ENCODE measurements at places on chromosomes 7 and 10.
A peak's percentile ranks its signal among the peaks of the same experiment; 100 is the strongest.

DNA sequence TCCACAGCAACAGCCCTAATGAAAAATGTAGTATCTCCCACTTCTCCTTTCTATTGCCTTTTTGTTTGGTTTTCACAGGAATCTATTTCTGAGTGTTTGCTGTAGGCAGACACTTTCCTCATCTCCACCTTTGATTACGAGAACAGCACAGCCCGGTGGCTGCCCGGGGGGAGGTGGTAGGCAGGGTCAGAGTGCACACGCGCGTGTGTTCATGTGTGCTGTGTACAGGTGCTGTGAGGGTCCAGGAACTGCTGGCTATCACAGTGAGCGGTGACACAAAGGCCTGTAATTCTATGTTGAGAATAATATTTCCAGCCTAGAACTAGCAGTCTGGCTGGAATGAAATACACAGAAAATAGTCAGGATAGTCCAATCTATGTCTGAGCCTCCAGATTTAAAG is 212.8 kb downstream of the ADARB2 start:
- no peak for DNase-seq

- no peak for DNase-seq
These were observed 157.4 kb downstream of the ST7 start for GRCh38 chr7:117110480-117111315.

DNA sequence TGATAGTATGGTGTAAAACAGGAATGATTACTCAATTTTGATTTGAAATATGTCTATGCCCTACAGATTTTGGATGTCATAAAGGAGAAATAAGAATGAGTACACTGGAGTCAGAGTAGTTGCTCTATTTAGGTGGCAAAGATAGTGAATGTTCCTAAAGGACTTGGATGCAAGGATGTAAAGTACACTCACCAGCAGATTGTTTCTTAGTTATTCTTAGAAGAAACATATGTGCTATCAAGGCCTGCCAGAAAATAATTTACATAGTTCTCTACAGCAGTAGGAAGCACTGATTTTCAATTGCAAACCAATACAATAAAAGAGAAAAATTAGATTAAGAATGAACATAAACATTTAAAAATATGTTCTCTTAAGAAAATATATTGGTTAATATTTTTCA is 259.4 kb downstream of the PPP1R3A start:
- no peak for DNase-seq

GRCh38 chr10:84391326-84391725 is 62.9 kb downstream of the CCSER2 start:
- DNase-seq = no peak

DNA sequence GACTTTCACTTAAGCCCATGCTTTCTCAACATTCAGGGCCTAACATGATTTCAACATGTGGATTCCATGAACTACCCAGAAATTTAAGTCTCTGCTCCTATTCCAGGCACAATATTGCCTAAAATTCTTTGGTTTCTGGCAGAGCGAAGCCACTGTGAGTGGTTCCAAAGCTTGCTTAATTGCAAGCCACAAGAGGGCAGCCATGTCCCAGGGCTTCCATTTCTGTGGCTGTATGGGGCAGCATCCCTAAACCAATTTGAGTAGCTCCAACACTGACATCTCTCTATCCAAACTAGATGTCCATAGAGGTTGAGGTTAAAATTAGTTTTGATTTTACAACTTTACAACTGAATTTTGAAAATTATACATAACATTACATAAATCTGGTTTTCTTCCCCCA is 56.3 kb upstream of the MDFIC start:
- peak; percentile 43 for DNase-seq

DNA sequence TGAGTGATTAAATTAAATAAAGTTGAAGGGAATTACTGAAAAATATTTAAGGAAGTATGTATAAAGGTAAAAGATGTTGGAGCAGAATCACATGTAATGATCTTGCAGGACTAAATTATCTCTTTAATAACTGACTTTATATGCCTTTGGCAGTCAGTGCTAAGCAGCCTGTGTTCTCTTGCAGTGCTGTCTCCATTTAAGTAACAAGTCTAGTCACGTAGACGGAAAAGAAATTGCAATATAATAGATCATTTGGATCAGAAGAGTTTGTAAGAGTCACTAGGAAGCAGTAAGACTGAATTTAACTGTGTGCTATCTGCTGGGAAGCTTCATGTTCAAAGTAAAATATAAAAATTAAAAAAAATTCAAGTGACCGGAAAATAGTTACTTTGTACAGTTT is 21.4 kb downstream of the BZW2 start:
- no peak for DNase-seq

DNA sequence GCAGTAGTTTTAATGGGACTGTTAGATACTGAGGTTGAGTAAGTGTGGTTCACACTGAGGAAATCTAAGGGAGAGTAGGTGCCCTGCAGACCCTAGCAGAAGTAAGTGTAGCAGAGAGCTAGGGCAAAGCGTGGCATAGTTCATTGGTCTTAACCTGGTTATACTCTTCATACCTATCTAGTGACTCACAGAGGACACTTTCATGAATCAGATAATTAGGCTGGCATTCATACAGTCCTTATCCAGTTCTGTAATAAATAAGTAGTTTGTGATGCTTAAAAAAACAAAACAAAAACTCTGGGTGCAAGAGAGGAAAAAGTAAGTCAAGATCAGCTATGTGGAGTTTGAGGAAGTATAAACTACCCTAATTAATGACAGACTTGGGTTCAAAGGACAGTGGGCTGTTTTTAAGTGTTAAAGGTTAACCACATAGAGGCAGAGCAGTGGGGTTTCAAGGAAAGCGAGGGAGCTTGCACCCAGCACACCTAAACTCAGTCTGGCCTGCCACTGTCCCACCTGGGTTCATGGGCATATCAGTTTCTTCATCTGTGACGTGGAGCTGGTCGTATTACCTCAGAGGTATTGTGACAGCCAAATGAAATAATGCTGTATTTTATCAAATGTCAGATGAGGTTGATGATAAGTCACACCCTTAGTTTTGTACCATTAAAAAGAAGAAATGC is 27.1 kb downstream of the LMTK2 start:
- no peak for DNase-seq

DNA sequence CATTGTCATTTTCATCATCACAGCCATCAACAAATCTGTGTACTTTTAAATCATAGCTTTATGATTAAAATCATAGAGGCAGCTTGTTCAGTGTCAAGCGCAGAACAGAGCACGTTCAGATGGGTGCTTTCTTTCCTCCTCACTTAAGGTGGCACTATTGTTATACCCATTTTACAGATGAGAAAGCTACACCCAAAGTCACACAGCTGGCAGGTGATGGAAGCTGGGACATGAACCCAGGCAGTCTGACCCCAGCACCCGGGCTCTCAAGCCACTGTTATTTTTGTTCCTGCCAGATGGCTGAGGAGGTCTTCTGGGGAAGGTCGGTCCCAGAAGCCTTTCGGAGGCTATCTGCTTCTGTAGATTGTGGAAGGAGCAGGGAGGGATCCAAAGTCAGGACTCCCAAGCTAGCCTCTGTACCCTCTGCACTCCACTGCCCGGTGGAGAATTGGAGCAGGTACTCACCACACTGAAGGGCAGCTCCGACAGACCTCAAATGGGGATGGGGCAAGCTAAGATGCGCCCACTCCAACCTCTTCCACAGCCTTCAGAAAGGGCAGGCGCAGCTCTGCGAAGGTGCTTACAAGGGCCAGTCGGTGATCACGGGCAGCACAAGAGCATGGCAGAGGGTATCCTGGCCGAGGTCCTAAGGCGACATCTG is 610 bp downstream of the AVPI1 start:
- no peak for DNase-seq

DNA sequence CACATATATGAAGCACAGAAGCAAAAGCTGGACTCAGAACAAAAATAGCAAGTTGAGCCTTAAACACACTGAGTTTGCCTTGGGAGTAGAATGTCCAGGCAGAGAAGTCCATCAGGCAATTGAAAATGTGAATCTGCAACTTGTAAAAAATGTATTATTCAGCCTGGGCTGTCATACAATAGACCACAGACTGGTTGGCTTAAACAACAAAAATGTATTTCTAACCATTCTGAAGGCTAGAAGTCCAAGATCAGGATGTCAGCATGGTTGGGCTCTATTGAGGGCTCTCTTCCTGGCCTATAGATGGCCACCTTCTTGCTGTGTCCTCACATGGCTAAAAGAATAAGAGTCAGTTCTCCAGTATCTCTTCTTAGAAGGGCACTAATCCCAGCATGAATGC is 76.5 kb upstream of the CAPZA2 start:
- no peak for DNase-seq

- DNase-seq = no peak
These were observed 51.2 kb downstream of the OTUD1 start for GRCh38 chr10:23490115-23490514.

DNA sequence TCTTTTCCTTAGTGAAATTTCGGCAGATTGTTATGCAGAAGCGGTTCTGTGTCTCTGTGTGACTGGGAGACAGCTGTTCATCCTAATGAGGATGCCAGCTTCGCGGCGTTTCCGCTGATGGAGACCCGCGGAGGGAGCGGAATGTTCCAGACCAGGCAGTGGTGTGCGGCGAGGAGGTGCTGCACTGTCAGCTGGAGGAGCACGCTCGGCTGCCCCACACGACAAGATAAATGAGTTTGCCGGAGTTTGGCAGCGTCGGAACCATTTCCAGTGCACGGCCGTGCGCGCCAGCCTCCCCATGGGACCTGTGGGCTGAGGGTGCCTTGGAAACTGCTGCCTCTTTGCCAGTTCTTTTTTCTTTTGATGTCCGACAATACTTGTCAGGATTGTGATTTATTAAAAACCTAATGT is 64.6 kb downstream of the WDR37 start:
- no peak for DNase-seq

DNA sequence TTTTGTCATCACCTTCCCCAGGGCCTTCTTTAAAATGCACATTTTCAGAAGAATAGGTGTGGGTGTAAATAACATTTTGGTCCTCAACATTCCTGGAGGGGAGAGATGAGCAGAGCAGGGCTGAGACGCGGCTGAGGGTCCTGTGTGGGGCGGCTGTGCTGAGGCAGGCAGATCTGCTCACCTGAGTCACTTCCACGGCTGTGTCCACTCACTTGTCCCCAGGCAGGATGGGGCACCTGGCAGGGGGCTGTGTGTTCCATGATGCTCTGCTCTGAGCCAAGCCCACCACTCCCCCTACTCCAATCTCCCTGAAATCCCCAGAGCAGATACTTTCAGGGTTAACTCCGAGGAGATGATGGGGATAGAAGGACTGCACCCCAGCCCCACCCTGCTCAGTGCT is 93.8 kb downstream of the GLRX3 start:
- DNase-seq = no peak

DNA sequence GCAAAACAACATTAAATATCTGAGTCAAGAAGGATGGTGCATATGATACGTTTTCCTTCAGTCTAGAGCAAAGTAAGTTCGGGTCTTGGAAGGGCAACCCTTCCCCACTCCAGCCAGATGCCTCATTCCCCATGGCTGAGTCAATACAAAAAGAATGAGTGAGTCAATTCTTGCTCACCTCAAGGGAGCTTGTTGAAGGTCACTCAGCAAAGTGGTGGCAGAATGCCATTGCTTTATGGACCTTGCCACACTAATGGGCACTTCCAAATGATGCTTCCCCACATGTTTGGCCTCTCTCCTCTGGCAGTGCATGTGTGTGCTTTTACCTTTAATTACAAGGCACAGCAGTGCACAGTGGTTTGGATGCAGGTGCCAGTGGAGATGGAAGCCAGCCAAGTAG is 296.5 kb downstream of the SORCS3 start:
- no peak for DNase-seq

GRCh38 chr10:88477343-88478085 is 105.6 kb downstream of the RNLS start:
- DNase-seq = no peak

DNA sequence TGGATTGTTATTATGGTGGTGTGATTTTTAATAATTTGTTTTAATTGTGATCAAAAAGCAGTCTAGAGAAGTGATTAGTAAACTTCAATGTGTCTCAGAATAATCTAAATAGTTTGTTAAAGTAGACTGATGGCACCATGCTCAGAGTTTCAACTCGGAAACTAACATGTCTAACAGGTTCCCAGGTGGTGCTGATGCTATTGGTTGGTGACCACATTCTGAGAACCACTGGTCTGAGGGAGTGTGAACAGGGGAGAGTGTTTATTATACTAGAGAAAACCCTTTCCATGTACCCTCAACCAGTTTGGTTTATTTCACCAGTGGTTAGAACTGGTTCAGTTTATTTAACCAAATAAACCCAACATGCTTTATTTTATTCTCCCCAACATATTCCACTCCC is 42.0 kb upstream of the LSM8 start:
- DNase-seq = no peak

DNA sequence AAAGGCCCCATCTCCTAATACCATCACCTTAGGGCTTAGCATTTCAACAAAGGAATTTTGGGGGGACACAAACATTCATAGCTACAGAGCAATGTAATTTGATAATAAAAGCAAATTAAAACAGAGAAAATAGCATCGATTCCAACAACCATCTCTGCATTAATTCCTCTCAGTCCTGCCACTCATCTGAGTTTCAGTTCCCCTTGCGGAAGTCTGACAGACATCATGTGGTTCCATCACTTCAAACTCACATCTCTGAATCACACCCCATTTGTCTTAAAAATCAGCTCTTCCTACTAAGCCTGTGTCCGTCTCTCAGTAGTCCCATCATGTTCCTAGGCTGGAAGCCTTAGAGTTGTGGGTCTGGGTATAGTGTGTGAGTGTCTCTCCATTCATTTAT is 3.6 kb downstream of the ADCK2 start:
- no peak for DNase-seq

- DNase-seq = no peak
These were observed 51.7 kb downstream of the ZNF438 start for GRCh38 chr10:30979956-30980355.

Data from activated gamma-delta T cell treated with Interleukin-2 at 50 U/mL for 16 hours (primary cell).